ENCODE measurements at places on chromosomes 5 and 9. TPM values are rescaled to one million over a fixed set of nuclear protein-coding genes. Genes with fewer than 3 reads are reported as not detected.

The ECM2 gene
- total RNA-seq = not detected

The TSLP gene
- 0.85 TPM for total RNA-seq

The PCDHA6 gene
- total RNA-seq = not detected

The UBAC1 gene
- 54.4 TPM for total RNA-seq

The AHRR gene
- total RNA-seq = 0.37 TPM

The ATG10 gene
- 11.5 TPM for total RNA-seq

The CDH18 gene
- 0.23 TPM for total RNA-seq

The SUSD3 gene
- not detected for total RNA-seq

The TNFSF15 gene
- 0.42 TPM for total RNA-seq

The C9orf153 gene
- total RNA-seq = not detected

The WNK2 gene
- total RNA-seq = 0.23 TPM

The IDNK gene
- total RNA-seq = 11.5 TPM

The BAAT gene
- 0.05 TPM for total RNA-seq

The PCDHGA5 gene
- total RNA-seq = 0.07 TPM

The OR1Q1 gene
- not detected for total RNA-seq

The TMEM171 gene
- total RNA-seq = 0.92 TPM

The REEP5 gene
- 55.0 TPM for total RNA-seq

The LHX6 gene
- not detected for total RNA-seq

The CHSY3 gene
- total RNA-seq = 0.56 TPM

The NUDT12 gene
- total RNA-seq = 13.8 TPM

The SFXN1 gene
- total RNA-seq = 88.3 TPM

The HAPLN1 gene
- total RNA-seq = not detected

The SPINK13 gene
- not detected for total RNA-seq

The PDLIM7 gene
- total RNA-seq = 108 TPM

The BRINP1 gene
- not detected for total RNA-seq

The ORM2 gene
- not detected for total RNA-seq

The LCN9 gene
- not detected for total RNA-seq

The TXNDC8 gene
- not detected for total RNA-seq

The TRIM7 gene
- 84.9 TPM for total RNA-seq

The SELENOP gene
- 6.7 TPM for total RNA-seq

The ZDHHC11 gene
- 1.3 TPM for total RNA-seq

The RLN1 gene
- total RNA-seq = not detected

The IFNB1 gene
- total RNA-seq = not detected

The SAPCD2 gene
- 31.6 TPM for total RNA-seq

The PCDHGC5 gene
- 1.1 TPM for total RNA-seq

The SLC34A1 gene
- total RNA-seq = not detected

The ELOVL7 gene
- 3.2 TPM for total RNA-seq

The PSD2 gene
- not detected for total RNA-seq

The ZNF454 gene
- total RNA-seq = 1.1 TPM

The LEAP2 gene
- total RNA-seq = 0.49 TPM

The PLAC8L1 gene
- total RNA-seq = not detected

The CEL gene
- 1.5 TPM for total RNA-seq

The WDR55 gene
- 19.2 TPM for total RNA-seq

The SWI5 gene
- total RNA-seq = 39.1 TPM

The THOC3 gene
- 146 TPM for total RNA-seq

The PCYOX1L gene
- 14.7 TPM for total RNA-seq

The MLANA gene
- not detected for total RNA-seq

The FOXD4L6 gene
- 0.05 TPM for total RNA-seq

The GRM6 gene
- not detected for total RNA-seq

The HBEGF gene
- total RNA-seq = 16.0 TPM

The PCSK1 gene
- total RNA-seq = 0.37 TPM

The HTR4 gene
- total RNA-seq = not detected

The C5orf52 gene
- total RNA-seq = not detected

Data from airway epithelial cell (primary cell).